ENCODE measurements at places on chromosomes 1 and 21. TPM values are rescaled to one million over a fixed set of nuclear protein-coding genes. Genes with fewer than 3 reads are reported as not detected.

Gene NUF2
- total RNA-seq, result 37.6 TPM

Gene GRIK3
- 2.9 TPM for total RNA-seq

Gene LAMB3
- 0.93 TPM for total RNA-seq

Gene FCMR
- total RNA-seq, result not detected

Gene ANKRD34A
- 2.2 TPM for total RNA-seq

Gene KCNJ9
- 0.08 TPM for total RNA-seq

Gene FABP3
- total RNA-seq, result 19.3 TPM

Gene SPATA6
- total RNA-seq, result 10.6 TPM

Gene DMBX1
- not detected for total RNA-seq

Gene GBP6
- total RNA-seq, result not detected

Gene GCSAML
- not detected for total RNA-seq

Gene CCDC181
- total RNA-seq, result 3.1 TPM

Gene ANKRD65
- 1.8 TPM for total RNA-seq

Gene HIVEP3
- total RNA-seq, result 0.39 TPM

Gene DCDC2B
- total RNA-seq, result not detected
